Bronchial epithelial cell (primary cell): ENCODE measurements at places on chromosomes 1 and 21. TPM values are rescaled to one million over a fixed set of nuclear protein-coding genes. Genes with fewer than 3 reads are reported as not detected.

Gene BECN2
- not detected in 2 replicates for total RNA-seq

Gene ANKRD35
- total RNA-seq, result 1.3 and 3.7 TPM in 2 replicates

Gene COL24A1
- total RNA-seq, result under 0.01 TPM in 2 replicates

GRCh38 chr1:117753652-117754051, 147.8 kb downstream of the TENT5C start:
- peak; percentile 65 for DNase-seq

- no peak for DNase-seq
Measured at GRCh38 chr1:68294367-68295066, 62.2 kb upstream of the WLS start.

DNA sequence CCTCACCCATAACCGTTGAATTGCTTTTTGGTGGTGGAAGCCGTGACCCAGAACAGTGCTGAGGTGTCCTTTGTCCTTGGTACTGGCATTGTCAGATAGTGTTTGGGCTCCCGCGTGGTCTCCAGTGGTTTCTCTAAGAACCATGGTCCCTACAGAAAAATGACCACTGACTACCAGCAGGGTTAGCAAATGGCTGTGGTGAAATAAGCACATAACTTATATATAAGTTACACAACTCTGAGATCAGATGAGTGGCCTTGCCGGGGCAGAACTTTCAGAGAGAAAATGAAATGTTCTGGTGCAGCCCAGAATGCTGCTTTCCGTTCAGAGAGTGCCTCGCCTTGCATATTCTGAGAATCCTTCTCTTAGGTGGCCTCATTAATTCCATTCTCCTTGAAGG, 5.0 kb downstream of the SLC37A1 start:
- DNase-seq, result no peak

- DNase-seq, result no peak
Measured at GRCh38 chr1:4585705-4586104, 68.7 kb upstream of the AJAP1 start.

DNA sequence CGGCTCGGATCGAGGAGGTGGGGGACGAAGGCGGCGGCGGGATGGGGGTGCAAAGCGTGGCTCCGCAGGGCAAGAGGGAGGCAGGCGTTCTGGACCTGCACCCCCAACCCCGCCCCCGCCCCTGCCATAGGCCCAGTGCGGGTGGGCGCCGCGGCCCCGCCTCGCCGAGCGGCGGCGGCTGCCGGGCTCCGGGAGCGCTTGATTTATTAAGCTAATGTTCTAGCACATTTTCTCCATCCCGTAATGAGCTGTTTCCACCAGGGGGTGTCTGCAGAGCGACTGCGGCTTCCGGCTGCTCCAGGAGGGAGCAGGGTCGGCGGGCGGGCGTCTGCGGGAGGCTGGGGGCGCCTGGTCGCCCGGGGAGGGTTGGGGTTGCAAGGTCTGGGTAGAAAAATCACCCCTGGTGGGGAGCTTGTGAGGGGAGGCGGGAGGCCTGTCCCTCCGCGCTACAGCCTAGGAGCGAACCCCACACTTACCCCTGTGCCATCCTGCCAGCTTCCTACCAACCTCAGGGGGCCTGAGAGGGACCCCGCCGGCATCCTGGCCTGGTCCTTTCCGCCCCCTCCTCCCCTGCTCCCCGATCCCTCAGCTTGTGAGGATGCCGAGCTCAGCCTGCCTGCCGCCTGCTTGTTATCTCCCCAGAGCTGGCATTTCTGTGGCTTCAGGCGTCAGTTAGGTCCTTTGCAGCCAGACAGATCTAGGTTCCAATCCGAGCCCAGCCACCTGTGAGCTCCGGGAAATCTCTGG, 48.5 kb upstream of the ACOT11 start:
- peak; percentile 42 for DNase-seq

- DNase-seq, result peak; percentile 33
Measured at GRCh38 chr1:54804471-54805132, 3.5 kb upstream of the TTC22 start.

GRCh38 chr1:112342558-112342957, 53.5 kb upstream of the CTTNBP2NL start:
- DNase-seq, result no peak

- DNase-seq, result no peak
Measured at GRCh38 chr1:86530211-86530845, 16.6 kb upstream of the CLCA4 start.

DNA sequence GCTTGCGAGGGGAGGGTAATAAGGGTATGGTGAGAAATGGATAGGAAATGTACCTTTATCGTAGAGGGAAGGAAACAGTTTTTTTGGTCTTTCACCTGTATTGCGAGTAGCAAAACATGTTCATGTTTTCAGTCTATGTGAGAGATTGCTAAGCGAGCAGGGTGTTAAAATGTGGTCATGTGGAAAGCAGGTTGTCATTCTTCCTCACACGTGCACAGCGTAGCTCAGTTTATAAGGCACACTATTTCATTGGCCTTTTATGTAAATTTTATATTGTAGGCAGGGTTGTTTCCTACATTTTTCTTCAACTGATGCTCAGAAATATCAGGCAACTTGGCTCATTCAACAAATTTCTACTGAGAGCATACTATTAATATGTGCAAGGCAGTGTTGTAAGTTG, 18.5 kb upstream of the GNG12 start:
- DNase-seq, result no peak

DNA sequence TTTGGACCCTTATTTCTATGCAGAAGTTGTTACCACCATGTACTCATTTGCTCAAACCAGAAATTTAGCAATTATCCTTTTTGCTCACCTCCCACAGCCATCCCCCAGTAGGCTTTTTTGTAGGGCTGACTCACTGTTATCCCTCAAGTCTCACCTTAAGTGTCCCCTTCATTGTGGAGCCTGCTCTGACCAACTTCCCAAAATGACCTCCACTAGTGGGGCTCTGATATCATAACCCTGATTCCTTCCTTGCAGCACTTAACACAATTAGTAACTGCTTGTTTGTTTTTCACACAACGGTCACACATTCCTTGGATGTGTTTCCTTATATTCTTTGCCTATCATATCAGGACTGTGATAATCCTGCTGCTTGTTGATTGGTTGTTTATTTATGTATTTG, 76.7 kb downstream of the PATJ start:
- DNase-seq, result no peak

GRCh38 chr21:38083535-38083934, 167.3 kb upstream of the KCNJ6 start:
- DNase-seq, result no peak

- no peak for DNase-seq
Measured at GRCh38 chr1:221688488-221688843, 53.4 kb downstream of the DUSP10 start.

GRCh38 chr1:150566589-150567340, 12.6 kb downstream of the MCL1 start:
- no peak for DNase-seq
